Nucleus accumbens (tissue), 56 donors: ENCODE measurements at places on chromosomes 4 and X.
A peak's percentile ranks its signal among the peaks of the same experiment; 100 is the strongest.

DNA sequence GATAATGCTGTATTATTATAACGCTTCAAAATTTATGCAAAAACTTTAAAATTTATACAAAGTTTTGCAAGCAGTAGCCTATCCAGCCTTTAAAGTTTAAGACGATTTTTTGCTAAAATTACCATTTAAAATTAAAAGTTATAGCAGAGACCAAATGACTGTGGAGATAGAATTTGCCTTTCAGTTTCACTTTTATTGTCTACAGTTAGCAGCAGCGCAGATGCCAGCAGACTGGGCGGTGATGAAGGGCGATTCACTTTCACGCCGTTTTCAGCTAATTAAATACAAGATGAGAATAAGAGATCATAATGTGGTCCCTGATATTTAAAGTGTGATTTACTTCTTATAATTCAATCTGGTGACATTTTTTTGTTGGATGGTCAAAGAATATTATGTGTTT is 1381.5 kb upstream of the ADGRL3 start:
- DNase-seq = no peak

DNA sequence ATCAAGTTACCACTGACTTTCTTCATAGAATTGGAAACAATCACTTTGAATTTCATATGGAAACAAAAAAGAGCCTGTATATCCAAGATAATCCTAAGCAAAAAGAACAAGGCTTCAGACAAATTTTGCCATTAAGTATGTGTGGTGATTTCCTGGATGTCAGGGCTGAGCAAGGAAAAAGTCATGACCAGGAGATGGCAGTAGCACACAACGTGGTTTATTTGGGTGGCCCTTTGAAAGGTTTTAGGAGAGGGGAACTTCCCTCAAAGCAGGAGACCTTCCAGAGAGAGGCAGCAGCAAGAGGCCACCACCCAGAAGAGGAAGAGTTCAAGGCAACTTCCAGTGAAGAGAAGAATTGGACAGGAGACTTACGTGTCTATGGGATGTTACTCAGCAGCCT is 18.1 kb upstream of the ZXDB start:
- DNase-seq = no peak

- no peak for DNase-seq
These were observed 27.8 kb downstream of the ELF4 start for GRCh38 chrX:130082244-130083106.

DNA sequence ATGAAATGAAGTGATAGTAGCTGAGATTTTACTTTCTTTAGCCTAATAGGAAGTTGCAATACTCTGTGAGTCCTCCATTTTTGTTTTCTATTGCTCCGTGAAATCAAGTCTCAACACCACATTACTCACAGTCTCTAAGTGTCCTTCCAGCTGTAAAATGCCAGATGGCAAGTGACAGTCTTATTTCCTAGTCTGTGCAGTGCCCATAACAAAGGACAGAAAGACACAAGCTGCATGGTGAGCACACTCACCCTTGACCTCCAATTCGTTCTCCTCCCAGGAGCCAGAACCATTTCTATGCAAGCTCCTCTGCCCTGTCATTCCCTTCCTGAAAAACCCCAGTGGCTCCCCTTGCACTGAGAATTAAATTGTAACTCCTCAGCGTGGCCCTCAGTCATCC is 101.6 kb downstream of the PARM1 start:
- DNase-seq = no peak

DNA sequence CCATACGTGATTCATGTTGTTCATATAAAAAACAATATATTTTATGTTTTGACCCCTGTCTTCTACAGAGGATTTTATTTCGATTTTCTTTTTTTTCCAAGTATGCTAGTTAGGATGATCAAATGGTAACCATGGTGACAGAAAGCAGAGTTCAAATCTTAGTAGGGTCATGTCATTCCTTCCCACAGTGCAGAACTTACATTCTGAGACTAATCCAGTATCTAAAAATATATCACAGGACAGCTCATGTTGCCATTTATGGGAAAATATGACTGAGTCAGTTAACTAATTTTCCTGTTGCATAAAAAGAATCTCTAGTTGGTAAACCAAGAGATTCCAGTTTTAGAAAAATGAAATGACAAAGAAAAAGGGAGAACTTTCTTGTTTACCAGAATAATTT is 209.5 kb downstream of the PARM1 start:
- no peak for DNase-seq

- DNase-seq = no peak
These were observed 53.2 kb downstream of the HMGB2 start for GRCh38 chr4:173280998-173281397.

DNA sequence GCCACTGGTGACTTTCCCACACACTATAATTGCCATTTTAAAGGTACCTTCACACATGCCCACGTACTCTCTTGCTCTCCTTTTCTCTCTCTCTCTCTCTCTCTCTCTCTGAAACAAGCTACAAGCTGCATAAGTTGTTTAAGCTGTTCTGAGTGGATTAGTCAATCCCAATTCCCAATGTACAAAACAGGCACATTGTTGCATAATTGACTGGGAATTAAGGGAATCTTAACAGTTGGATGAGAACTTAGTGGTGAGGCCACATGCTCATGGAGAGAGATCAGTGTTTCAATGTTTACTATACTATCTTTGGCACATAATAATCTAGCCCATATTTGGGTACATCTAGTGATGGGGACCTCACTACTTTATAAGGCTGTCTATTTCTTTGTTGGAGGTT is 123.3 kb downstream of the ARHGEF9 start:
- no peak for DNase-seq

DNA sequence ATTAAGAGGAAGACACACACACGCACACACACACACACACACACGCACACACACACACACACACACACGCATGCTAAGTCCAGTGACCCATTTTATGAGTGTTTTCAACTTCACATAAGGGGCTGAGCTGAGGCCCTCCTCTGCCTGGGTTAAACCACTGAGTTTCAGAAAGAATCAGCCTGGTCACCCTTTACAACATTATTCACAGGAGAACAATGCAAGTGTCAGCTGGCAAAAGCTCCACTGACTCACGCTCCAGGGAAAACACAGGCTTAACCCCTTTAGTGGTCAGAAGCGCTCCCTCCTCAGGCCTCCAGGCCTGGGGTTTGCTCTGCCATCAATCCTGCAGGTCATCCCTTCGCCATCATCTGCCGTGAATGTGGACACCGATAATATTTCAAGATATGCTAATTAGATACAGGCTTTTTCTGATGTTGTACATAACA is 46.9 kb downstream of the ACOX3 start:
- DNase-seq = peak; percentile 40

DNA sequence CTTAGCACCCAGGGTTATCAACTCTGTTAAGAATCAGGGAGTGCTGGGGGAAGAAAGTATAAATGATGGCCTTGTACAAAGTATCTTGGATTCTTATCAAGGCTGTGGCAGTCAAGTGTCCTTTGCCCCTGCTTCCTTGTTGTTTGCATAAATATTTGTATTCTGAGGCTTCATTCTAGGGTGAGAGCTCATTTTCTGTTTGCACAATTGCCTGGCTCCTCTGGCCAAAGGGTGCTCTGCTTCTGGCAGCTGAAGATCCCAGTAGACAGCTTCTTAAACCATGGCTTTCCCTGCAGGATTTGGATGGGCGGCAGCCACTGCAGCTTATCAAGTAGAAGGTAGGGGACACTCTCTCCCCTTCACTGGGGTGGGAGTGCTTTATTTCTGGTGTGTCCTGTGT is at the start of gene GBA3:
Gene GBA3 (plus strand): TSS at position 202 of the 400 bp plus-strand sequence.
- no peak for DNase-seq

DNA sequence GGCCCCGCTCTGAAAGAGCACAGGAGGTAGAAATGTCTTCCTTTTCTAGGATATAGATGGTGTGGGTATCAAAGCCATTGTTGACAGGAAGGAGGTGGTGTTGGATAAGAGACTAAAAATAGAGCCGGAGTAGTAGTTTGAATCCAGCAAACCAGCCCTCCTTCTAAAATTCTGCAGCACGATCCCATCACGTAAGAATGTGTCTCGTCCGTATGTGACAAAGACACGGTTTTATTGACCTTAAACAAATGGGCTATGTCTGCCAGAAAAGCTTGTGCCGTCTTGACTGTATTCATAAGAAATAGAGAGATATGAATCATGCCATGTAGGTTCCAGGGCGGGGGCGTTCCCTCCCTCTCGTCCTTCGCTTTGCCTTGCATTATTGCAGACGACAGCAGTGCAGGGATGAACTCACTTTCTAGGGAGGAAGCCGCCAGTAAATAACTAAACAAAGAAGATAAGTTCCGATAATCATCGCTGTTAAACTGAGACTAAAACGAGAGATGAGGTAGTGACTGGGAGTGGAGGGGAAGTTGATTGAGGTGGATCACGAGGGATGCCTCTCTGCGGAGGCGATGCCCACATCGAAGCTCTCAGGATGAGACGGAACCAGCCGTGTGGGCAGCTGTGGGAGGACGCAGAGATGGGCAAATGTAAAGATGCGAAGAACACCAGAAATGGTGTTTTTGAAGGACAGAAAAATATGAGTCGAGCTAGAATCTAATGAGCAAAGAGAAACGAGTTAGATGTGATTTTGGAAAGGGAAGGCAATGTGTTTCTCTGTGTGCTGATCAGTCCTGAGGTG is 3.4 kb downstream of the TENM3 start:
- DNase-seq = peak; percentile 31

DNA sequence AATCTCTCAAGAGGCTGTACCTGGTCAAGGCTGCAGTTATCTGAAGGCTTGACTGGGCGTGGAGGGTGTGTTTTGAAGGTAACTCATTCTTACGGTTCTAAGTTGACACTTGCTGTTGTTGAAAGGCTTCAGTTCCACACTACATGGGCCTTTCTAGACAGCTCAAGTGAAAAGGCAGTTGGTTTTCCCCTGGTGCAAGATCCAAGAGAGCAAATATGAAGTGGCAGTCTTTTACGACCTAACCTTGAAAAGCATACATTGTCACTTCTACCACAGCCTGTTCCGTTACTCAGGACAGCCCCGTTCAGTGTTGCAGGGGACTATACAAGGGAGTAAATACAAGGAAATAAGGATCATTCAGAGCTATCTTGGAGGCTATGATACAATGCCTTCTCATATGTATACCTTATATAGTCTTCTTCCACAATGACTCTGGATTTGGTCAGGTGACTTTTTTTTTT is 46.2 kb downstream of the PDS5A start:
- no peak for DNase-seq

DNA sequence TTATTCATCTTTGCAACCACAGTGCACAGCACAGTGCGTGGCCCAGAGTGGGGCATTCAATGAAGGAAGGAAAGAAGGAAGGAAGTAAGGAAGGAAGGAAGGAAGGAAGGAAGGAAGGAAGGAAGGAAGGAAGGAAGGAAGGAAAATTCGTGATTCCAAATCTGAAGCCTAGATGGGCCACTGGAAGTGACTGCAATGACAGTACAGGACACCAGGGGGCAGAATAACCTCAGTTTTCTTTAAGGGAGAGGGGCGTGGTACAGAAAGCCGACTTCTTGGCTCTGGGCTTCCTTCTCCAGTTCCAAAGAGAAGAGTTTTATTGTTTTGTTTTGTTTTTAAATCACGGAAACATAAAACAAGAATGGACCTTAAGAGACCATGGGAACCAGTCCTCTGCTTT is 47.8 kb downstream of the APLN start:
- DNase-seq = peak; percentile 12

GRCh38 chr4:7441201-7441600 is 6.5 kb upstream of the PSAPL1 start:
- no peak for DNase-seq

DNA sequence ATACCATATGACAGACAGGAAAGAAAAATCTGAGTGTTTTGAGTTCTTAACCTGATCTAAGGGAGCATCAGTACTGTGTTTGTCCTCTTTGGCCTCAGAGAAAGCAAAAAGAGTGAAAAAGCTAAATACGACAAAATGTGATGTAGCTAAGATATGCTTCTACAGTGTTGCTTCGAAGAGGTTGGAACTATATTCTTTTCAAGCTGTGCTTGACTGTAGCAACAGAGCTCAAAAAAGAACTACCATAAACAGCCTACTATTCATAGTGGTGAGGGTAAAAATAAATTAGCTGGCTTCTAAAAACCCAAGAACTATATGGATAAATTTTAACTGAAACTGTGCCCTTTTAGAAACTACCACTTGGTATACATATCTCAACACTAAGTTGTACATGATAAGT is 881.8 kb upstream of the PCDH10 start:
- DNase-seq = no peak

DNA sequence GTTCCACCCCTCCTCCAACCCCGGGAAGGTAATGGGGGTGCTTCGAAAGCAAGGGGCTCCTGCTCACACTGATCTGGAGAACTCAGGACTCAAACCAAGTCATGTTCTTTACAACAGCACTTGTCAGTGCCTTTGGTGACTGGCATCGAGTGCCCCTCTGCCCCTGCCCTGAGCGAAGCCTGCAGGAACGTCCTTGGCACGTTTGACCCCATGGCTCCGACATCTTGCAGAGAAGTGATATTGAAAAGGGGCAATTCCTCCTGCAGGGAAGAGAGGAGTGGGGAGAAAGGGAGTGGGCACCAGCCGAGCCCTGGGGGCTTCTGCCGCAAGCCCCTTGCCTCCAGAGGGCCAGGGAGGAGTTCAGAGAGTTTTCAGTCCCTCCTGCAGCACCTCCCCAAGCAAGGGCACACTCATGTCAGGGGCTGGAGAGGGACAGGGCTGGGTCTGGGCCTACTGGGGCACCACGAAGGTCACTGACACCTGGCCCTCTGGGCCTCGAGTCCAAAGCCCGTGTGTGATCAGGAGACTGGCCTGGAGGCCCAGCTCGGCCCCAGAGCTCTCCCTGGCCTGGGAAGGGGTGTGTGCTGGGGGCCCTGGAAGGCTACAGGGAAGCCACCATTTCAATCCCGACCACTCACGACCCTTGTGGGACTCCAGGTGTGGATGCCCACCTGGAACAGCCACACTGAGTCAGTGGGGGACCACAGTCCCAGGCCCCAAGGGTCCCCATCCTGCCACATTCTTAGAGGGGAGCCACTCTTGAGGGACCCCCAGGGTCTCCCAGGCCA is 94.9 kb upstream of the NKX1-1 start:
- no peak for DNase-seq

GRCh38 chr4:110268790-110269189 is 70.4 kb upstream of the ELOVL6 start:
- DNase-seq = no peak

DNA sequence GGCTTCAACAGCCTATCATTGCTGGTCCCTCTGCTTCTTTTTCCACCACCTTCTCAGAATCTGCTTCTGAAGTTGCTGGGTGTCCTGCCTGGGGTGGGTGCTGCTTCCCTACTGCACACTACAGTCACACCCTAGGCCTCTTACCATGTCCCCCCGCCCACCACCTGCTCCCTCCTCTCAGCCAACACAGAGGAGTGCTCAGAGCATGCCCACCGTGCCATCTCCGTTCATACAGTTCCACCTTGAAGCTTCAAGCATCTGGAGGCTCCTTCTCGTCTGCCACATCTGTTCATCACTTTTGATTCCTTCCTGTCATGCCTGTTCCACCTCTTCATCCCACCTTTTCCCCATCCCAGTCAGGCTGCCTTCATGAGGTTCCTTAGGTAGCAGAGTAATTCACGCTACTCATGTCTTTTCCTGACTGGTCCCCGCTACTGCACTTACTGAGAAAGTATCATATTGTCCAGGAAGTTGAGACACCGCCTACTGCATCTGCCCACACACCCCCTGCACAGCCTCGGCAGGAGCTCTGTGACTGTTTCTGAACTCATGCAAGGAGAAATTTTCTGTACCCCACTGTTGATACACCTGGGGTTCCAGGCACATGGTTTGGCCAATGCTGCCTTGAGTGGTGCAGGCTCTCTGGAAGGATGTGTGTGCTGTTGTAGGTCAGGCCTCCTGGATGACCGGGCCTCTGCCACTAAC is 39.5 kb downstream of the HADH start:
- no peak for DNase-seq

GRCh38 chrX:136646602-136647239 is 1.2 kb upstream of the CD40LG start:
- no peak for DNase-seq

GRCh38 chr4:111842336-111842735 is 302.9 kb upstream of the FAM241A start:
- no peak for DNase-seq
